ENCODE measurements at places on chromosomes 2 and 18. TPM values are rescaled to one million over a fixed set of nuclear protein-coding genes. Genes with fewer than 3 reads are reported as not detected.

DNA sequence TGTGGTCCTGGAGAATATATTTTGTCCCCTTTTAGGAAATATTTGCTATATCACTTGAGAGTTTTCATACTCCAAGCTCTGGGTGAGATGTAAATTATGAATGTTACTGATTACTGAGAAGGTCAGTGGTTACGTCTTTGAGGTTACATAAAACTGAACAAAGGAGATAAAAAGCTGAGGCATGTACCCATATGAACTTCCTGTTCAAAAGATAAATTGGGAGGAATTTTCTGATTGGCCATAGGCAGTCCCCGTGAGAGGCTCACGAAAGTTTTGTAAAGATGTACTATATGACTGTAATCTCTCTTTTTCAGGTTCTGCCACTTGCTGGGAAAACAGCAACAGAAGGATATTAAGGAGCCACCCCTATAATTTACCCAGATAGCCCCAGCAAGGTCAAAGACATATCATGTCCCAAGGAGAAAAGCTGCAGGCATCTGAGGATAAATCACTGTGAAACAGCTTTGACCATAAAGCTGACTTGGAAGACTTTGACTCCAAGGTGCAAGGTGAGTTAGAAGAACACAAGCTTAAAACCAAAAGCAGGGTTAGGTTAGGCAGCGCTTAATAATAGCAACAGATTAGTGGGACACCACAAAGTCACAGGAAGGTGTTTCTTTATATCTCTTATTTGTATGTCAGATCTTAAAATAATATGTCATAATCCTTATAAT lies 90.4 kb downstream of the OSBPL6 start:
- DNase-seq, result no peak
- H3K27me3 ChIP-seq, result no peaks in the 10 kb centered on the region
- no peaks in the 10 kb centered on the region for H3K36me3 ChIP-seq
- H3K4me3 ChIP-seq, result no peak overlapping the region

The CYBRD1 gene
- 200 TPM for total RNA-seq

DNA sequence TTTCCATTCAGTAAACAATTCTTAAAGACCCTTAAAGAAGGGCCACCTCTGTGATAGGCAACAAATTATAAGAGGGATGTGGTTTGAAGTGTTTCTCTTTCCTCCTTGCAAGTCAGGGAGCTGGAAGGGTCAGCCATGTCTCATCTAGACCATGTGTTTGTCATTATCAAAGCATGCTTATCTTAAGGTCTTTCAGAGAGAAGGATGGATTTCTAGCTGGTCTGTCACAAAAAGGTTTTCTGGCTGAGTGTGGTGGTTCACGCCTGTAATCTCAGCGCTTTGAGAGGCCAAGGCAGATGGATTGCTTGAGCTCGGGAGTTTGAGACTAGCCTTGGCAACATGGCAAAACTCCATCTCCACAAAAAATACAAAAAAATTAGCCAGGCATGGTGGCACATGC lies 59.2 kb upstream of the PEX13 start:
- H3K27ac ChIP-seq, result no peak overlapping the region
- H3K4me1 ChIP-seq, result no peaks in the 10 kb centered on the region
- H3K27me3 ChIP-seq, result no peaks in the 10 kb centered on the region
- no peak for DNase-seq
- no peak overlapping the region for H3K4me3 ChIP-seq

The NEB gene
- total RNA-seq, result 1.6 TPM

All from aorta (tissue), 5 donors.